ENCODE measurements at places on chromosomes 13 and 19.

DNA sequence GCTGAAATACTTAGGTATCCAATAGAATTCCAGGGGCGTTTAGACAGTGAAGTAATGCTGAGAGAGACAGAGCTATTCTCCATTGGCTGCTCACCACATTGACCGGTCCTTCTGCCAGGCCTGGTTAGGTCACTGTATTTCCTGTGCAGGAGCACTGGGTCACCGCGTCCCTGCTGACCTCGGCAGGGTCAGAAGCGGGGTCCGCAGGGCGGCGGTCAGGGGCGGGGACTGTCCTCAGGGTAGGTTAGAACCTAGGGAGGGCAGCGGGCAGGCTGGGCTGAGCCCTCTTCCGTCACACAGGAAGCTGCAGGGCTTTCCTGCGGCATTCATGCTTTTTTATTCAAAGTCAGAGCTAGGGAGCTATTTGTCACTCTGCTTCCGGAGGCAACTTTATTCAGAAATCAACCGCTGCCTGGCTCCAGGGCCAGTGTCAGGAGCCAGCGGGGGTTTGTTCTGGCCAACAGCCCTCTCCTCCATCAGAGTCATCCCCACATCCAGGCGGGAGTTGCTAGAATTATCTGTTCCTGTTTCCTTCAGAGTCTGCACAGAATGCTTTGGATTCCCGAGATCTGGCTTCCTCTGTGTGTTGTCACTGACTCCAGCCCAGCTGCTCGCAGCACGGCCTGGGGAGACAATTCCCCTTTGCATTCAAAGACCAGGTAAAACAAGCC is 81.2 kb upstream of the WASF3 start:
- DNase-seq: no peak

DNA sequence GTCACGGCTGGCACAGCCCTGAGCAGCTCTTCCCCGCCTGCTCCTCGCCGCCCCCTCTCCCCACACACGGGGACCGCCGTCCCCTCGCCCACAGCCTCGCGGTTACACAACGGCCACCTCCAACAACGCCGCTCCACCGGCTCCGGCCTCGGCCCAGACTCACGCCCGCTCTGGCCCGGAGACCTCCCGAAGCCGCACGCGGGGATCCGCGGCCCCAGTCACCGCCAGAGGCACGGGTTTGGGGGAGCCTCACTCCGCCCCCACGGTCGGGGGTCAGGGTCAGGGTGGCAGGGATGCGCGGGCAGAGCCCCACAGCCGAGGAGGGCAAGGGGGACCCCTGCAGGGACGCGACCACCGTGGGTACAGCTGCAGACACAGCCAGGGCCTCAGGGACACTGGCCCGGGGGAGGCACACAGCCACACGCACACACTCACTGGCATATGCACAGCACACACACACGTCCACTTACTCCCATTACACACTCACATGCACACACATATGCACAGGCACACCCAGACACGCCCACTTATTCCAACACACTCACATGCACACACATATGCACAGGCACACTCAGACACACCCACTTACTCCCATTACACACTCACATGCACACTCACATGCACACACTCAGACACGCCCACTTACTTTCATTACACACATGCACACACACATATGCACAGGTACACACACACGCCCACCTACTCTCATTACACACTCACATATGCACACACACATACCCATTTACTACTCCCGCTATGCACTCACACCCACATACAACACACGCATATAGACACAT is 1.6 kb downstream of the TTYH1 start:
- no peak for DNase-seq

GRCh38 chr13:111278743-111279652 is 41.4 kb upstream of the TEX29 start:
- no peak for DNase-seq

DNA sequence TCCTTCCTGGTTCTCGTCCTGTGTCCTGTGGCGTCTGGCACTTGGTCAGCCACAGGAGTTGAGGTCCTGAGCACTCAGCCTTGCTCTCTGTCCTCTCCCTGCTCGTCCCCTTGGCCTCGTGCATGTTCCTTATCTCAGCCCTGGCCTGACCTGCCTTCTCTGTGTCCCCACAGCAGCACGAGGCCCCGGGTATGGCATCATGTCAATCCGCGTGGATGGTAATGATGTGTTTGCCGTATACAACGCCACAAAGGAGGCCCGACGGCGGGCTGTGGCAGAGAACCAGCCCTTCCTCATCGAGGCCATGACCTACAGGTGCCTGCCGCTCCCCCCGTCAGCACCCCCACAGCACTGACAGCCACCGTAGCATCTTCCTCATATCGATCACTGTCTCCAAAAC is 4.7 kb downstream of the B3GNT8 start:
- DNase-seq: no peak

DNA sequence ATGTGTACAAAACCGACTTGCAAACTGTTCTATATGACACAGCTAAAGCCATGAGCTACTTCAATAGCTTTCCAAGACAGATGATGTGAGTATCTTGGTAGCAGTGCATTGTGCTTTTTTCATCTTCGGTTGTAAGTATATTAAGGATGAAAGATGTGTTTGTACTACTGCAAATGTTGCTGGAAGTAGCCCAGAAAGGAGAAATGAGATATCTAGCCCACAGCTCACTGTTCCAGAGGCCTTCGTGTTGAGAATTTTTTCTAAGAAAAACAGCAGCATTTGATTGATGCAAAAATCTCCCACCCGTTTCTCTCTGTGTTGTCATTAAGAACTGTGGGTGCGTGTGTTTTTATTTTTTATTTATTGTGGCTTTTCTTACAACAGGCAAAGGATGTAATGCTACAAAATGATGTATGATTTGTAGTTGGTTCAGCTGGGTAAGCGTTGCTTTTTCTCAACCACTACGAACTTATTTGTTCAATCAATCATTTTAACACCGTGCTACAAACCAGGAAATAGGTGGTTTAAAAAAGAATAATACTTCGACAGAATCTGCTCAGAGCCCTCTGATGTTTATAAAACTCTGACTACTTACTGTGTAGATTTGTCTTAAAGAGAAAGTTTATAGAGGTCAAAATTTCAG is 41.6 kb upstream of the RFC3 start:
- no peak for DNase-seq

- peak; percentile 77 for DNase-seq
Measured at GRCh38 chr19:1591421-1592023, 1.1 kb downstream of the MBD3 start.

GRCh38 chr19:17394891-17395415 is 957 bp upstream of the CCDC194 start:
- peak; percentile 12 for DNase-seq

- DNase-seq: peak; percentile 77
Measured at GRCh38 chr13:69458013-69458412, 649.6 kb upstream of the ATXN8OS start.

DNA sequence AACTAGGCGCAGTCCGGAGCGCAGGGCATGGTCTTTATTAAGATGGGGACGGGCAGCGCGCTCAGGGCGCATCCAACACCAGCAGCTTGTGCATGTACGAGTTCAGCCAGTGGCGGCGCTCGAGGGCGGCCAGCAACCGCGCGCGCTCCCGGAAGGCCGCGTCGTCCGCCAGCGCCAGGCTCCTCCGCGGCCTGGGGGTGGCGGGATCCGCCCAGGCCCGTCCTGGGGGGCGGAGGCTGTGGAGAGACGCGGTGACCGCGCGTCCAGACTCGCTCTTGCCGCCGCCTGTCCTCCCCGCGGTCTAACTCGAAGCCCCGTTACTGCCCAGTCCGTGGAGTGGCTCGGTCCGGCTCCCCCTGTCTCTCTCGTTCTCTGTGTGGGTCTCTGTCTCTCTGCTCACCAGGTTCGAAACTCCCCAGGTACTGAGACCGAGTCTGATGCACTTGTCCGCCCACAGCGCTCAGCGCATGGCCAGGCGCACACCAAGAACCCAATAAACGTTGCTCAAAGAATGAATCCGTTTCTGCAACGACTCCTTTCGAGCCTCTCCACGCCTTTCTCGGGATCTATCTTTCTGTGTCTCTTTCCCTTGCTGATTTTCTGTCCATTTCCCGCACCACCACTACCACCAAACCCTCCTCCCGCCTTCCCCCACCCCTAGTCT is 702 bp downstream of the PTH2 start:
- DNase-seq: no peak

GRCh38 chr19:21698215-21698614 is 69.2 kb downstream of the ZNF100 start:
- peak; percentile 1 for DNase-seq

DNA sequence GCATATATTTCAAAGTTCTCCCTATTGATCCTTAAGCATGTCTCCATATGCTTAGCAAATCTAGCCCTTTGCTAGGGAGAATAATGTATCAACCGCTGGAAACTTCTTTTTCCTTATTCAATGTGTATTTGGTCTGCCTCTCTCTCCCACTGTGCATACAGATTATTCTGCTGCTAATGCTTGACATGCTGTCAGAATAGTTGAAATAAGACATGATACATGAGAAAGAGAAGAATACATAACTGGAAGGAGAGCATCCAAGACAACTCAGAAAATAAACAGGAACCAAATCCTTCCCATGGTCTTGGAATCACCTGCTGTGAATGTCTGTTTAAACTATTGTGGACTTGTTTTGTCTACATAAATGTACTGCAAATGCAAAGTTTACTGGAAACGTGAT is 1103.0 kb downstream of the EFNB2 start:
- DNase-seq: no peak

- DNase-seq: no peak
Measured at GRCh38 chr19:51607920-51608562, 22.2 kb downstream of the SIGLEC5 start.

DNA sequence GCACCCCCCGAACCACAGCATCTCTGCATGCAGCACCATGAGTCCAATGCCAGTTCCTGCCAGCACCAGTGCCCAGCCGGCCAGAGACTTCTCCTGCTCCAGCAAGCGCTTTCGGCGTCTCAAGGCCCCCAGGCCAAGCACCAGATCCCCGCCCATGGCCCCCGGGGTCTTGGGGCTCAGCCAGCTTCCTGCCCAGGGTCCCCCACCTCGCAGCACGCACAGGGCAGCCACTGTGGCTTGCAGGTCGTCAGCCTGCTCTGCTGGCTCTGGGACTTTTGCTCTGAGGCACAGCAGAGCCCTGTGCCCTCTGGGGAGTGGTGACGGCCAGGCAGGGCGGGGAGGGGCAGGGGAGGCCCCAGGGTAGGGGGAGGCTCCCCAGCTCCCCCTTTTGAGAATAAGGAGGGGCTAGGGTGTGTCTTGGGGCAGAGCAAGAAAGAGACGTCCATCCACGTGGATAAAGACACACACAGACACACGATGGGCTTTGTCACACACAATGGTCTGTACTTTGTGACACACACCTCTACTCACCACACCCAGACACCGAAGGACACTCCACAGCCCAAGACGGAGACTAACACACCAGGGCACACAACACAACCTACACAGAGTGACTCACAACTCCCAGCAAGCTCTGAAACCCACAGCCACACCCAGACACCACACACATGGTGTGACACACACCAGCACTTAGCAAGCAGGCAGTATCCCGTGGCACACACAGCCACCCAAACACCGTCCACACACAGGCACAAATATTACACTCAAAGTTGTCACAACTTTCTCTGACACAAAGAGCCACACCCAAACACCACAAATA is at the start of gene KCNN4:
KCNN4 (minus strand) TSS at position 268 of the 820 bp plus-strand sequence; CDS start at position 156, 112 bp downstream.
- DNase-seq: peak; percentile 36

GRCh38 chr19:33758541-33759013 is 38.1 kb upstream of the KCTD15 start:
- no peak for DNase-seq

DNA sequence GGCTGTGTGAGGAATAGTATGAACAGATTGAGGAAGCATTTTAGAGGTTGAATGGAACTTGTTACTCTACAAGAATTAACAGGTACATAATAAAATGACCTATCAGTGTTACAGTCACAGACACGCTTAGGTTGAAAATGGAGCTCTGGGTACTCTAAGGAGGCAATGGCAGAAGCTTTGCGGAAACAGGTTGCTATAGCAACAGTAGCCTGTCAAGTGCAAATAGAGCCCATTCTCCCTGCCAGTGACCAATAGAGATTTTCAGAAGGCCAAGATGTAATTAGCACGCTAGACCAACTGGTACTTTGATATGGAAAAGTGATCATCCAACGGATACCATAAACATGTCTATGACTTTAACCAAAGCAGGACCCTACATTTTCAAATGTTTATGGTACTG is 148.5 kb upstream of the FREM2 start:
- DNase-seq: no peak

DNA sequence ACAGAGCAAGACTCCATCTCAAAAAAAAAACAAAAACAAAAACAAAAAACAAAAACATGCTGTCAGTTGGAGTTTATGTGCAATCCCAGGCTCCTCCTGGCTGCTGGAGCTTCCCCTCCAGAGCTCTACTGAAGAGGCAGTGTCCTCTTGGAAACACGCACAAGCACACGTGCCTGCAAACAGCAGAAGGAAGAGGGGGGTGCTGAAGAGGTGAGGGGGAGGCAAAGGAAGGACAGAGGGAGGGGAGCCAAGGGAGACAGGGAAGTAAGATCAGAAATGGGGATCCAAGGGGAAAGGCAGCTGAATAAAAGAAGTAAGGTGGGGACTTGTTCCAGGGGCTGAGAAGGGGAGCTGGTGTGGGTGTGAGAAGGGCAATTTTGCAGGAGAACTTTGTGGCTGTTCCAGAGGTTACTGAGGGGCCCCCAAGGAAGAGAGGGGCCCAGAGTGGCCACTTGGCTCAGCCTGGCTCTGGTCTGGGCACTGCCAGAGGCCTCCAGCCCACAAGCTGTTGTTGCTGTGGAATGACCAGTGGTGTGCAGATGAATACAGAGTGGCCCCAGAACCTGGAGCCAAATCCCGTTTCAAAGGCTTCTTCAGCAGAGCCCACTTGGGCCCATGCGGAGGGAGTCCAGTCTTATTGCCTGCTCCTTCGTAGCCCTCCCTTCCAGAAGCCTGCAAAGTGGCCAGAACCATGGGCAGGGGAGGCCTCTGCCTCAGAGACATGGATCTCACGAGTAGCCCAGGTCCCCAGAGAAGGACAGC is 34.4 kb downstream of the LYL1 start:
- no peak for DNase-seq

- no peak for DNase-seq
Measured at GRCh38 chr13:36553491-36553890, 120.3 kb upstream of the SERTM1 start.

- DNase-seq: no peak
Measured at GRCh38 chr19:29483944-29484581, 41.7 kb upstream of the VSTM2B start.

GRCh38 chr13:114120591-114121011 is 11.8 kb downstream of the RASA3 start:
- DNase-seq: no peak

GRCh38 chr13:25686831-25687470 is 315.2 kb downstream of the ATP8A2 start:
- DNase-seq: peak; percentile 60
